ENCODE measurements at places on chromosomes 3 and 15. TPM values are rescaled to one million over a fixed set of nuclear protein-coding genes. Genes with fewer than 3 reads are reported as not detected.

The STAB1 gene
- under 0.01 TPM for total RNA-seq

The ZBED2 gene
- total RNA-seq = not detected

The GP5 gene
- total RNA-seq = 0.15 TPM

The FAM43A gene
- 13.1 TPM for total RNA-seq

The IGSF10 gene
- under 0.01 TPM for total RNA-seq

The PCBP4 gene
- 19.3 TPM for total RNA-seq

The HEG1 gene
- total RNA-seq = 2.8 TPM

The TRIM42 gene
- not detected for total RNA-seq

The MYL3 gene
- not detected for total RNA-seq

The ZNF717 gene
- 20.4 TPM for total RNA-seq

The MOBP gene
- total RNA-seq = under 0.01 TPM

The KBTBD13 gene
- total RNA-seq = not detected

The CRABP1 gene
- total RNA-seq = not detected

The EFHB gene
- under 0.01 TPM for total RNA-seq

The OPA1 gene
- 80.3 TPM for total RNA-seq

The TUSC2 gene
- 23.6 TPM for total RNA-seq

The RPP25 gene
- 31.3 TPM for total RNA-seq

The LRRC58 gene
- 66.3 TPM for total RNA-seq

The SCAANT1 gene
- not detected for total RNA-seq

The HCN4 gene
- total RNA-seq = not detected

The ATP8B4 gene
- total RNA-seq = 1.1 TPM

The MYO5C gene
- 0.73 TPM for total RNA-seq

The ITIH1 gene
- total RNA-seq = not detected

The TMEM44 gene
- 16.4 TPM for total RNA-seq

The DNAH1 gene
- 4.0 TPM for total RNA-seq

Measured in melanocyte of skin (primary cell).